ENCODE measurements at places on chromosomes 5 and 9.

DNA sequence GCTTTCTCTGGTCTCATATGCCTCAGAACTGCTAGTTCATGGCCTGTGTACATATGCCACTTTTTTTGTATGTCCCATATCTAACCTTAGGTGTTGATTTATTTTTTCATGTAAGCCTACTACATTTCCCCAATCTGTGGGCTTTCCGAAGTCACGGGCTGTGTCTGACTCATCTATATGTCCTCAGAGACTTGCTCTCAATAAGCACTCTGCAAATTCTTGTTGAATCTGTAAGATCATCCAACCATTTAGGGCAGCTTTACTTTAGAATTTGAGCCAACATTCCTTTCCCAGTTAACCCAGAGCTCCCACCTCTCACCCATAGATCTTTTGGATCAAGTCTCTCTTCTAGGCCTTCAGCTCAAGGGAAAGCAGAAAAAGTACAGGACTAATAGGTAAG lies 263.4 kb downstream of the SEC61B start:
- no peak for DNase-seq

DNA sequence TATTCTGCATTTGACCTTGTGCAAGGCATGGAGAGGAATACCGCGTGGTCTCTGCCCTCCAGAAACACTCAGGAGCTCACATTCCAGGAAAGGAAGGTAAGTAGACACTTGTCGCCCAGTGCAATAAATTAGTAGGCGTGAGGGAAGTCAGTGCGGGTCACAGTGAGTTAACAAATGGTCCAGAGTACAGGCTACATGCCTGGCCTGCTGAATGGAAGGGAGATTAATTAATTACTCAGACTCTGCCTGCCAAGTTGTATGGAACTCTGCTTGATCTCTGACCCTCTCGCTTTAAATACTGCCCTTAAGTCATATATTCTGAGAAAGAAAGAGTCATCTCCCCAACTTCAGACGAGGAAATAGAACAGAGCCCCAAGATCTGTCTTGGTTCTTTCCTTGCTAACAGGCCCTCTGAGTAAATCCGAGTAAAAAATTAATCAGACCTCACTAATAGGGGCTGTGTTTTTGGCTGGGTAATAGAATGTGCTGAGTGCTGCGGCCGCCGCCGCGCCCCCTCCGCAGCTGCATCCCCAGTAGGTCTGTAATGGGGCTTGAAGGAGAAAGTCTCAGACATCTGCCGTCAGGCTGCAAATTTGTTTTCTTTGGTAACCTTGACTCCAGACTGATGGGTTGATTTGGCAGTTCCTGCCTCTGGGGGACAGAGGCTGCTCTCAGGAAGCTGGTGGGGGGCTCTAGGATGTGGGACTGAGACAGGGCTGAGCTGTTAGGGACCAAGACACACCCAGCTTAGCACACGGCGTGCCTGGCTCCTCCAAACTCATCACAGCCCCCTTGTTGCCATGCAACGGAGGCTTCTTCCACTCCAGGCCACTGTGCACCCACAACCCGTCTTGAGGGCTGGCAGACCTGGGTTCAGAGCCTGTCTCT lies 144.4 kb downstream of the NSG2 start:
- no peak for DNase-seq

DNA sequence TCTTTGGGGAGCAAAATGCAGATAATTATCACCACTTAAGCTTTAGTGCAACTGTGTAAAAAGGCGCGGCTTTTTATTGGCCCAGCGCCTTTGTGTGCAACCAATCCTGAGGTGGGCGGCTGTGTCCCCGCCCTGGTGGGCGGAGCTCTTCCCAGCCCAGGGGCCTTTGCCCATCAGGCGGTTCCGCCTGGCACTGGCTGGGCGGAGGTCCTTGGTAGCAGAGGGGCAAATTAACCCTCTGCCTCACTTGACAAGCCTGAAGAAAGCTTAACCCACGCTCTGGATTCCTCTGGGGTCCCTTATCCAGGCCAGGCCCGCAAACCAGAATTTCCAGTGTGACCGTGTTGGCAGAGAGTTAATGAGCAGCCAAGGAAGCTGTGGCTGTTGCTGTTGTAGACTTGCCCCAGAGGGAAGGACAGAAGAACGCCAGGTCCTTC lies 12.8 kb upstream of the NIPAL4 start:
- DNase-seq = no peak

DNA sequence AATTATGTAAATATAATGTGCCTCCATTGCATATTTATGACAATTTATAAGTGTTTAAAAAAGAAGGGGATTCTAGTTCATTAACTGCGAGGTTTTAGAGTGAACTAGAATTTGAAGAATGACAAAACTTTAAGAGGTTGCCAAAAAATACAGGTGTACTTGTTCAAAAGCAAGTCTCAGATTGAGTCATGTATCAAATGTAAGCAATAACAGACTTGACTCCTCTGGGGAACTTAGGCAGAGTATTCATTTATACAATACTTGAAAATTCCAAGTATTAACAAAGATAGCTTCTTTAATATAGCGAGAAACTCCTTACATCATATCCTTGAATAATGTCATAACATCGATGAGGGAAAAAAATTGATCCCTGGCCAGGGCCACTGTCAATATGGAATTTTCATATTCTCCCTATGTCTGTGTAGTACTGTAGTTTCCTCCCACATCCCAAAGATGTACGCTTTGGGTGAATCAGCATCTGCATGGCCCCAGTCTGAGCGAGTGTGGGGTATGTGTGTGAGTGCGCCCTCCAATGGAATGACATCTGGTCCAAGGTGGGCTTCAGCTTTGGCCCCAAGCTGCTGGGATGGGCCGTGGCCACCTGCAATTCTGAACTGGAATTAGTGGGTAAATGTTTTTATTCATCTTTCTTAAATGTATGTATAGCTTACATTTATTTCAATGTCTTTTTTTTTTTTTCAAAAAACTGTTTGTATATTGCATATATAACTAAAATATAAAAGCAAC lies 70.1 kb downstream of the RIC1 start:
- DNase-seq = no peak

DNA sequence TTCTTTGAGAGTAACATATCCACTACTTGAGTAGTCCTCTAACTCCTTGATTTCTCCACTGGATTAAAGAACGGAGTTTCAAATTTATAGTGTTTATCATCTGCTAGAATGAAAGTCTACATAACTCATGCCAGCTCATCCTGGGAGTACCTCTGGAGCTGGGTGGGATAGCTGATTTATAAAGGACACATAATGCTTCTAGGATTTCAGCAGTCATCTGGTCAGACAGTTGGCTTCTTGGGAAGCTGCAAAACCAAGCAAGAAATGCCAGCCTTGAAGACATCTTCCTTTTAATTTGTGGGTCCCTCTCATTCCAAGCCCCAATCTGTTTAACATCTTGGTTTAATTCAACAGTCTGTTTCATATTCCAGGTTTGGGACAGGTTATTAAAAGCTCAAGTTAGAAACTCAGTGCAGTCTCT lies 3.2 kb downstream of the GALNT10 start:
- DNase-seq = no peak

- no peak for DNase-seq
Measured at GRCh38 chr9:136944212-136944518, 373 bp downstream of the FBXW5 start.

DNA sequence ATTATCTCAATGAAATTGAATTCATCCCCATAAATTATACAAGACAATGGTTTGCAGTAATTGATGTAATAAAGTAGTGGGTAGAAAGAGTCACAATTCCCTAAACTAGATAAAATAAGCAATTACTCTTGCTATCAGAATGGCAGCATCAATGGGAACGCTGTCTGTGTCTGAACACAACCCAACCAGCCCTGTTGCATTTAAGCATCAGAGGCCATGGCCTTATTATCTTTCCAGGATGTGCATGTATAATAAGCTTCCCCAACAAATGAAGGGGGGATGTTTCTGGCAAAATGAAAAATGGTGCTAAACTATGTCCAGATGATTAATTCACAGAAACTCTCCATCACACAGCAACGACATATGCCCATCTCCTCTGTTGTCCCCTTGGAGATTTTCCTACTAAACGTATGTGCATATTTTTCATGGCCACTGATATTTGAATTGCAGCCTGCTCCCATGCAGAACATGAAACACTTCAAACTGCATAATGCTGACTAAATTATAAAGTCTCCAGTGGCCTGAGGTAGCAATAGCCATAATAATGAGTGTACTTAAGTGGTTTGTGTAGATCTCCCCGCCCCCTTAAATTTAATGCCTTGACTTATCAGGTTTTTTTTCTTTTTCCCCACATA lies 306.9 kb upstream of the ADAMTS16 start:
- no peak for DNase-seq

DNA sequence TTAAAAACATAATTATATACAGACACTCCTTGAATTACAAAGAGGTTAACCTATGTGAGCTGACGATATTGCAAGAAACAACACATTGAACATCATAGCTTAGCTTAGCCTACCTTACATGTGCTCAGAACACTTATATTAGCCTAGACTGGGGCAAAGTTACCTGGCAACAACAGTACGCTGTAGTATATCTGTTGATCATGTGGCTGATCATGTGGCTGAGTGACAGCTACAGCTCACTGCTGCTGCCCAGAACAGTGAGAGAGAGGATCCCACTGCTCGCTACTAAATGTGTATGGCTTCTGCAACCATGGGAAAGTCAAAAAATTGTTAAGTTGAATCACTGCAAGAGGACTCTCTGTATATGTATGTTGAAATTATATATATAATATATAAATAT lies 169.9 kb downstream of the CDH9 start:
- DNase-seq = no peak

GRCh38 chr9:89611425-89611824 lies 6.6 kb downstream of the GADD45G start:
- no peak for DNase-seq

- peak; percentile 20 for DNase-seq
Measured at GRCh38 chr9:97502222-97502983, 937 bp downstream of the TMOD1 start.

GRCh38 chr5:42338136-42338535 lies 85.1 kb upstream of the GHR start:
- no peak for DNase-seq

GRCh38 chr5:81749561-81750307 lies 1.2 kb downstream of the SSBP2 start:
- no peak for DNase-seq

DNA sequence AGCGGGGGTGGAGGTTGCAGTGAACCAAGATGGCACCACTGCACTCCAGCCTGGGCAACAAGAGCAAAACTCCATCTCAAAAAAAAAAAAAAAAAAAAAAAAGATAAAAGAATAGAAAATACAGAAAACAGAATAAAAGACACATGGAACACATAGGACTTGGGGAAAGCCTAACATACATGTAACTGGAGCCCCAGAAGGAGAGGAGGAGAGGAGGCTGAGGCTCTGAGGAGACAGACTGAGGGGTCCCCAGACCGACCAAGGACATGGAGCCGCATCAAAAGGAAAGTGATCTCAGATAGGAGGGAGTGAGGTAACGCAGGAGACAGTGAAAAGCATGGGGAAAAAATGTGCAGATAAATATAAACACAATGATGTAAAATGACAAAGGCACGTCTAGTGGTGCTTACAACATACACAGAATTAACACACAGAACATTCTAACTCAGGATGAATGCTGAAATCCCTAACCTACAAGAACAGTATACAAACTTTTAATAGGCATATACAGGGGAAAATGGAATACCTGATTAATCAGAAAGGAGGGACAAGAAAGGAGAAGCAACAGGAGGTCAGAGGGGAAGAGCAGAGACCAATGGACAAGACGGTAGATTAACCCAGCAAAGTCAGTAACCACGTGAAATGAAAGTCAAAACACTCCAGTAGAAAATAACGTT lies 65.2 kb upstream of the UBAC1 start:
- no peak for DNase-seq

GRCh38 chr9:124018730-124019697 lies 7.4 kb downstream of the LHX2 start:
- no peak for DNase-seq

GRCh38 chr5:54186912-54187445 lies 123.4 kb downstream of the ARL15 start:
- DNase-seq = no peak

DNA sequence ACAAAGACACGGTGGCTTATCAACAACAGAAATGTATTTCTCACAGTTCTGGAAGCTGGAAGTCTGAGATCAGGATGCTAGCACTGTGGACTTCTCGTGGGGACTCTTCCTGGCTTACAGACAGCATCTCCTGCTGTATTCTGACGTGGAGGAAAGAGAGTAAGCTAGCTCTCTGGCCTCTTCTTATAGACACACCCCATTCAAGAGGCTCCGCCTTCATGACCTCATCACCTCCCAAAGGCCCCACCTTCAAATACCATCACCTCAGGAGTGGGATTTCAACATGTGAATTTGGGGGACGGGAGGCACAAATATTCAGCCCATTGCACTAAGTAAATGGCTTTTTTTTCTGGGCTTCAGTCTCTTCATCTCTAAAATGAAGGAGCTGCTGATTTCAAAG lies 27.6 kb downstream of the KCNMB1 start:
- DNase-seq = no peak

DNA sequence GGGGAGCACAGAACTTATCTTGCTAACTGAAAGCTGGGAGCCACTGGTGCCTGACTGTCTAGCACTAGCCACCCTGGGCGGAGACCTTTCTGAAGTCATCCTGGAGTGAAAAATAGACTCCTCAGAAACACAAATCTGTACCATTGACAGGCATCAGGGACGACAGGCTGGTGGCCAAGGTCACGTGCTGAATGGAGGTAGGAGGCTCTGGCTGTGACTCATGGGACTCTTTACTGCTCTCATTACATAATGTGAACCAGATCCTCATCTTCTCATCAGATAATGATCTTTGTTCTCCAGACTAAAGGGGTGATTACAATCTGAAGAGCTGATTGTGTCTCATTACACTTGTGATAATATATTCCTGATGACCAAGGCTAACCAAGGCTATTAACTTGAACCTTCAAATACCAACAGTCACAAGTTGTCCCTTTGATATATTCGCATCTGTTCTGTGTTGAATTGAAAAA lies 91.8 kb downstream of the SEMA5A start:
- DNase-seq = no peak

DNA sequence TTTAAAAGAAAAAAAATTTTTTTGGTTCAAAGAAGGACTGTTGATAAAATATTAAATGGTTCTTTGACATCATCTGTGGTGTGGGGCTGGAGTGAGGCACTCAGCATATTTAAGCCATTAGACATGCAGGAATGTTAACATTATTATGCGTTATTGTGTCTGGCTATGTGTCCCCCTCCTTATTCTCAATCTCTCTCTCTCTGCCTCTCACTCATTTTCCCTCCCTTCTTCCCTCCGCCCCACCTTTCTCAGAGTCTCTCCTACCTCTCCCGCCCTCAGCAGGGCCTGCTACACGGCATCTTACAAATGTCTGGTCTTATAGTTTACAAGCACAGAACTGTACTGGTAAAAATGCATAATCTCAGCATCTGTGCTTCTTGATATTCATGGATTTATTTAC lies 287.8 kb upstream of the TMEM161B start:
- DNase-seq = no peak

Measured in activated naive CD4-positive, alpha-beta T cell treated with anti-CD3 and anti-CD28 coated beads, Interleukin-2, amount 50 U/mL, for 72 hours (primary cell).